ENCODE measurements at places on chromosomes 7 and 10.

- DNase-seq: no peak
Observed at GRCh38 chr10:113427236-113427735, 125.6 kb upstream of the HABP2 start.

- no peak for DNase-seq
Observed at GRCh38 chr7:70116244-70116643, 518.0 kb downstream of the AUTS2 start.

- DNase-seq: no peak
Observed at GRCh38 chr7:108434010-108434409, 22.2 kb downstream of the NRCAM start.

GRCh38 chr7:94957061-94957460 lies 49.7 kb downstream of the PPP1R9A start:
- no peak for DNase-seq

DNA sequence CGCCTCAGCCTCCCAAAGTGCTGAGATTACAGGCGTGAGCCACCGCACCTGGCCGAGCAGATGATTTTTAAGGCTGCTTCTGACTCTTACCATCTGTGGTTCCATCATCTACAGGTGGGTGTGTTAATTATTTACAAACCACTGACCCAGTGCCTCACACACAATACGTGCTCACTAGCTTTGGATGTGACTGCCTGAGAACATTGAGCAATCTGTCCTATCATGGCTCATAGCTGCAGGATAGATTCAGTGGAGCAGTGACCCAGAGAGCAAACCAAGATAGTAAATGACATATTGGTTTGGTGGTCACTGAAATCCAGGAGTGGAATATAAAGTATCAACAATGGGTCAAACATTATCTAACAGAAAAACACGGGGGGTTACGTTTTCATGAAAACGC lies 24.1 kb downstream of the GPAM start:
- DNase-seq: no peak

DNA sequence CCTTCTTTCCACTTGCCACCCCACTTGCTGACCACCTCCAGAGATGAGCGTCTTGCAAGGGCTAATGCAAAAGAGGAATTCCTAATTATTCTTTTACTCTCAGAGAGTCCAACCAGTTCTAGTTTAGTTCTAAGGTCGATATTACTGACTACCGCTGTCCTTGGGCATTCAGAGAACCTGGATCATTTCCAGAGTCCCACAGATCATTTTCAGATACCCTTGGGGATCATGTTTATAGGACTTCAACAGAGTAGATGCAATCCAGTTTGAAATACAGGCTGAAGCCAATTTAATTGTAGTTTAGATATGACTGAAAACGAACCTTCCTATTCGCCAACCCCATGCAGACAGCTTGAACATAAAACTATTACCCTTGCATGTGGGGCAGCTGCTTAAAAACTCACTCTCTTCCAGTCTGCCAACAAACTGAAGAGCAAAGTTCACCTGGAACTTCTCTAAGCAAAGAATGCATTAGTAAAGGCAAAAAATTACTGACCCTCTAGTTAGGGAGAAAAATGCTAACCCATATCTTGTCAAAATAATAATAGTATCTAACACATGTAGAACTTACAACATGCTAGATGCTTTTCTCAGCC lies 22.4 kb downstream of the CFAP69 start:
- no peak for DNase-seq

- peak; percentile 20 for DNase-seq
Observed at GRCh38 chr10:7003831-7004395, 406.9 kb downstream of the SFMBT2 start.

- DNase-seq: no peak
Observed at GRCh38 chr7:38753347-38753746, 122.2 kb upstream of the AMPH start.

DNA sequence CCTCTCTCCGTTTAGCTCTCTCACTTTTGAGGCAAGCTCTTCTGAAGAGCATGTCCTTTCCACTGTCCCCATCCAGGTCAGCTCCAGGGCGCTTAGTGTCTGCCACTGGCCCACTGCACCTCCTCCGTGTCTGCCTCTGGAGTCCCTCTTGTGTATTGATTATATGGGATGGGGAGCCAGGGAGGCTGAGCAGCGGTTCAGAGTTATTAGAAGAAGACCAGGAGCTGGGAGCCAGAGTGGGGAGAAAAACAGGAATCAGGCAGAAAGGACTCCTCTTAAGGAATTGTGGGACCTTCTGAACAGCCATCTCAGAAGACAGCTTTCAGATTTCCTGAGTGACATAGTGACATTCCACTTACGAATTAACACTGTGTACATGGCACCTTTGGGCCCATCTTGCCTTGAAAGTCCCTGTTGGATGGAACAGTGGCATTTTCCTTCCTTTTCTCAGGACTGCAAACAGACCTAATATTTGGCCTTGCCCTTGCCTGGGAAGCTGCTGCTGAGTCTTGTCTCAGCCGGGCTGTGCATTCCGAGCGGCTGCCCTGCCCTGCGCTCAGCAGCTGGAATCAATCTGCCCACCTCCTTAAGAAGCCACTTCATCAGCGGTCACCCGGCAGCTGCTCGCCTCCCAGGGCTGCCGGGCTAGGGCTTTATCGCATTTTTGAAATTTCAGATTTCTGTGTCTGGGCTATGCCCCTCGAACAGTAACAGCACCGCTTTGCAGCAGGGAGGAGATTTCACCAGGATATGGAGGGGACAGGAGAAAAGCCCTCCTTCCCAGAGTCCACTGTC lies 81.1 kb upstream of the PRKG1 start:
- DNase-seq: no peak

DNA sequence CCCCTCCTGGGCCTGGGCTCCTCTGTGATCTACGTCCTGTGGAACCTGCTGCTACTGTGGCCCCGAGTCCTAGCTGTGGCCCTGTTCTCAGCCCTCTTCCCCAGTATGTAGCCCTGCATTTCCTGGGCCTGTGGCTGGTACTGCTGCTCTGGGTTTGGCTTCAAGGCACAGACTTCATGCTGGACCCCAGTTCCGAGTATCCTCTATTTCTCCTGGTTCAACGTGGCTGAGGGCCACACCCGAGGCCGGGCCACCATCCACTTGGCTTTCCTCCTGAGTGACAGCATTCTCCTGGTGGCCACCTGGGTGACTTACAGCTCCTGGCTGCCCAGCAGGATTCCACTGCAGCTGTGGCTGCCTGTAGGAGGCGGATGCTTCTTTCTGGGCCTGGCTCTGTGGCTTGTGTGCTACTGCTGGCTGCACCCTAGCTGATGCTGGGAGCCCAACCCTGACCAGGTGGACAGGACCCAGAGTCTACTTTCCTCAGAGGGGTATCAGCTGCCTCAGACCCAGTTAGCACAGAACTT lies 37.8 kb upstream of the MMD2 start:
- no peak for DNase-seq

- peak; percentile 58 for DNase-seq
Observed at GRCh38 chr10:1074052-1074747, 18.0 kb downstream of the WDR37 start.

DNA sequence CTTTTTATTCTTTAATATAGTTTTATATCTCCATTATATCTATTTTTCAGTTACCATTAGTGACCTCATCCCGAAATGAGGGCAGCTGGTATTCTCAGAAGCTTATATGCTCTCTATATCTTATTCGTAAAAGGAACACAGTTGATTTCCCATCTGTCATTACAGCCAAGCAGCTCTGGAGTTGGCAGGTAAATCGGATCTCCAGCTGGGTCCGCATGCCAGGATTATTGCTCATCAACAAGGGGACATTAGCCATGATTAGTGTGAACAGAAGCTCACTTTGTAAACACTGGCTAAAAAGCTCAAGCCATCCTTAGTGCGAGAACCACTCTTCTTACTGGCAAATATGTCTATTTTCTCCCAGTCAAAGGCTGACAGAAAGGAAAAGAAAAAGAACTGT lies 180.3 kb downstream of the NPSR1 start:
- DNase-seq: no peak

GRCh38 chr10:71598621-71599055 lies 120.9 kb downstream of the C10orf105 start:
- no peak for DNase-seq

GRCh38 chr7:118057404-118057803 lies 126.6 kb upstream of the LSM8 start:
- no peak for DNase-seq

DNA sequence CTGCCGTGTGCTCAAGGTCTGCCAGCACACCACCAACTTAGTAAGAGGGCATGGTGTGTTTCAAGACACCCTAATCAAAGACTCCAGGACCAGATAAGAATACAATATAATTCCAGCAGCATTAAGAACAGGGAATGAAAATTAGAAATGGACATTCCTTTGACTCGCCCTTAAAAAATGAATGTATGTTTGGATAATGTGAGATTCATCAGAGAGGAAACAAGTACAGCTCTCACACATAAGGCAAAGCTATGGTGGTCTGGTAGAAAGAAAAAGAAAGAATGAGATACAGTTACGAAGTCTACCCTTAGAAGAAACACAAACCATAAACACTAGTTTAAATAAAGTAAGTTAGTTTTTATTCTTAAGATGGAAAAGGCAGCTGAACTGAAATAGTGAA lies 174.8 kb upstream of the ANK3 start:
- no peak for DNase-seq

DNA sequence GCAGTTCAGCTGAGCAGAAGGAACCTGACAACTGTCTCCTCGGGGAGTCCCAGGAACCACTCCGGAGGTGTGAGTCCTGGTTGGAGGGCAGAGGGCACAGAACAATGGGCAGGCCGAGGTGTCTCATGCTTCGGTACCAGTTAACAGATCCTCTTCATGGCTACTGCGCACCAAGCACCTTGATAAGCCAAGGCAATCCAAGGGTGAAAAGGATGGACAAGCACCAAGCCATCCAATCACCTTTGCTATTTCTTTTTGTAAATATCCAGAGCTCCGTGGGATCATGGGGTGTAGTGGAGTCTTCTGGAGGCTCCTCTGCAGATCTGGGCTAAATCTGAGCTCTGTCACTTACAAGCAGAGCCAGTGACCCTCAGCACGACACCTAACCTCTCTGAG lies 233.5 kb downstream of the WDR11 start:
- DNase-seq: no peak

DNA sequence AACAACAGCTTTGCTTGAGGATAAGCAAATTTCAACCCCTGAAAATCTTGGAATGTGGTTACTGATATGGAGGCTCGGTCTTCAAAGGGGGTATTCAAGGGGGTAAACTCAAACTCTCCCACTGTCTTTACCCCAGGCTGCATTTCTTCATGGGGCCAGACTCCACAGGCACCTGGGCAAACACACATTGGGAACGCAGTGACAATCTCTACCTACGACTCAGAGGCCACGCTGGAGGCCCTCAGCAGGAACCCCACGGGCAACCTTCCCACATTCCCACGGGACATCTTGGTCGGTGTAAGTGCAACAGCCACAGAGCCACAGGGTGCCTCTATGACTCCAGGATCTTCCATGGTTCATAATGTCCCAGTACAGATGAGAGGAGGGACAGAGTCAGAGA lies 2.2 kb upstream of the INSIG1 start:
- DNase-seq: no peak

DNA sequence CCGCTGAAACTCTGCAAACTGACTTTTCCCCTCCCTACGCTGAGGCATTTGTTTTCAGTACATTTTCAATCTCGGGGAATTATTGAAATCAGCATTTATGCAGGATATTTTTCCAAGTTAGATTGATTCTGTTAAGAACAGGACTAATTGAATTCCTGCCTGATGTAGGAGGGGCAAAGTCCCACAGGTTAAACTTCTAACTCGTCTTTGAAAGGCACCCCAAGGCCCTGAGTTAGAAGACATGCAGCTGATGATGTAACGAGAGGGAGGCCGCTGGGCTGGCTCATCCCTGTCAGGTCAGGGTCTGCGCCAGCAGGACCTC lies 253.1 kb downstream of the CELF2 start:
- no peak for DNase-seq

DNA sequence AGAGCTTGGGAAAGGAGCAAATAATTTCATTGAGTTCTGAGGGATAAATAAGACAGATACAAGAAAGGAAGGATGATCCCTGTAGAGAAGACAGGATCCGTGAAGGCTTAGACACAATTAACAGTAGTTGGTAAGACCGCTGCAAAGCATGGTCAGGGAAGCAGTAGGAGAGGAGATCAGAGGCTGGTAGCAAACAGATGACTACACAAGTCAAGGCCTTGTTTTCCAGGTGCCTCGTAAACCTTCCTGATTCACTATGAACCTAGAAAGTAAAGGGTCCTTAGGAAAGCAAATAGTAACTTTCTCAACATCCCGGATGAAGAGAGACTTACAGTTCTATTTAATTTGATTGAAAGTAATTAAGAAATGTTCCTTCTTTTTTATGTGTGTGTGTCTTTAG lies 118.6 kb downstream of the GNAI1 start:
- no peak for DNase-seq

- no peak for DNase-seq
Observed at GRCh38 chr10:78298835-78299234, 265.2 kb downstream of the RPS24 start.

- no peak for DNase-seq
Observed at GRCh38 chr7:94375691-94376090, 19.0 kb upstream of the COL1A2 start.

DNA sequence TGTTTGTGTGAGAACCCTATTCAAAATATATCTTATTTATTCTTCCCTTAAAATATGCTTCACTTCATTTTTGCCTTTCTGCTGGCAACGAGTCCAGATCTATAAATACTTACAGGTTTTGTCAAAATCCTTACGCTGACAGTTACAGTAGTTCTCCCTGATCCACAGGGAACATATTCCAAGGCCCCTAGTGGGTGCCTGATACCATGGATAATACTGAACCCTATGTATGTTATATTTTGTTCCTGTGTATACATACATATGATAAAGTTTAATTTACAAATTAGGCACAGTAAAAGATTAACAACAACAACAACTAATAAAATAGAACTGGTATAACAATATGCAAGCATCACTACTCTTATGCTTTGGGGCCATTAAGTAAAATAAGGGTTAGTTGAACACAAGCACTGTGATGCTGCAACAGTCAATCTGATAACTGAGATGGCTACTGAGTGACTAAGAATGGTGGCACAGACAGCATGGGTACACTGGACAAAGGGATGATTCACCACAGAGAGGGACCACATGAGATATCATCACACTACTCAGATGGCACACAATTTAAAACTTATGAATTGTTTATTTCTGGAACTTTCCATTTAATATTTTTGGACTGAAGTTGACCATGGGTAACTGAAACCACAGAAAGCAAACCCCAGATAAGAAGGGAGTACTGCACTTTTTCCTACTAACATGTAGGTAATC lies 29.4 kb upstream of the PCGF5 start:
- no peak for DNase-seq

GRCh38 chr10:62996925-62997324 lies 136.2 kb upstream of the NRBF2 start:
- no peak for DNase-seq

DNA sequence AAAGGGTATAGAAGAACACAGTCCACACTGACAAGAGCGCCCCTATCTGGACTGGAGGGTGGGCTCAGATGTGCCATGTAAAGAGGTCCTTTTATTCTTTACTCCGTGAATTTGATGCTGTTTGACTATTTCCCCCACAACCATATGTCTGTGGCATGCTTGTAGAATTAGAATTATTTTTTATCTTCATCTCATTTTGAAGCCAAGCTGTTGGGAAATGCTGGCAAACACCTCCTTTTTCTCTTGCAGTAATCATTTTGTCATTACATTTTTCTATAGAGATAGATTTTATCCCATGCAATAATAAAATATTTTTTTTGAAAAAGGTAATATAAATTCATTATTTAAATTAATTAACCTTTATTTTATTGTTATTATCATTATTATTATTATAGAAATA lies 926.6 kb upstream of the AUTS2 start:
- DNase-seq: no peak

GRCh38 chr7:138584696-138585095 lies 116.5 kb downstream of the SVOPL start:
- DNase-seq: no peak
